ENCODE measurements at places on chromosomes 3 and 15.

GRCh38 chr15:62832231-62832630 lies 210.3 kb upstream of the TPM1 start:
- no peak for DNase-seq

DNA sequence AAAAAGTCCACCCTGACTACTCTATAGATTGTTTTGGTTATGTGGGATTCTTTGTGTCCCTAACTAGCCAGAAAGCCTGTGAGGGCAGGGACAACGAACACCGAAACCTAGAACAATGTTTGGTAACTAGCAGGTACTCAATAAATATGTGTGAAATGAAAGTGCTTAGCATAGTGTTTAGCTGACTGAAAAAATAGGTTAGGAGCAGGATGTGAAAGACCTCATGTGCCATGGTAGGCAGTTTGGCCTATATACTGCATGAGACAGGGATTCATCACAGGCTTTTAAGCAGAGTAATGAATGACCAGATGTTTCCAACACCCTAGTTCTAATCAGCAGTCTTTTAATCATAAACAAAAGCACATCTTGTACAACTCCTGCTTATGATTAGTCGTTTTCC lies 64.2 kb downstream of the MYO5A start:
- DNase-seq = no peak

DNA sequence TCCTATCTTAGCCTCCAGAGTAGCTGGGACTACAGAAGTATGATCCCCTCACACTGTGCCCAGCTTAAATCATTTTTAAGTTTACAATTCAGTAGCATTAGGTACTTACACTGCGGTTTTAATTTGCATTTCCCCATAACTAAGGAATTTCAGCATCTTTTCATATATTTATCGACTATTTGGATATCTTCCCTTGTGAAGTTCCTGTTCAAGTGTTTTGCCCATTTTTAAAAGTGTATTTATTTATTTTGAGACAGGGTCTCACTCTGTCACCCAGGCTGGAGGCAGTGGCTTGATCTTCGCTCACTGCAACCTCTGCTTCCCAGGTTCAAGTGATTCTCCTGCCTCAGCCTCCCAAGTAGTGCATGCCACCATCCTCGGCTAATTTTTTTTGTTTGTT lies 12.5 kb upstream of the MAP2K1 start:
- DNase-seq = no peak

- no peak for DNase-seq
Observed at GRCh38 chr3:41155834-41156233, 43.5 kb upstream of the CTNNB1 start.

DNA sequence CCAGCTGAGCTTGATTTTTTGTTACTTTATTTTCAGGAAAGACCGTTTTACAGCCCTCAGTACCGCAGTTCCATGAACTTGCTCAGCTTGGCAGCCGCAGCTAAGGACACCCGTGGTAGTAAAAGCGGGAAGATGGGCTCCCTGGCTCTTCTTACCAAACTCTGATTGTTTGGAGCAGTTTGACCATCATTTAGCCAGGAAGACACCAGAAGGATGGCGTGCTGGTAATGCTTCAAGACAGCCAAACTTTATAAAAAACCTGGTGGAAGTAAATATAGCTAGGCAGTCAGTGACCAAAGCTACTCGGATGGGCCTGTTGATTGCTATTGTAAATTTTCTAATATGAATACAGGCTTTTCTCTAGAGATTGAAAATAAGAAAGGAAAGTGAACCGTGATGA lies 28.9 kb downstream of the POLR2M start:
- DNase-seq = no peak

DNA sequence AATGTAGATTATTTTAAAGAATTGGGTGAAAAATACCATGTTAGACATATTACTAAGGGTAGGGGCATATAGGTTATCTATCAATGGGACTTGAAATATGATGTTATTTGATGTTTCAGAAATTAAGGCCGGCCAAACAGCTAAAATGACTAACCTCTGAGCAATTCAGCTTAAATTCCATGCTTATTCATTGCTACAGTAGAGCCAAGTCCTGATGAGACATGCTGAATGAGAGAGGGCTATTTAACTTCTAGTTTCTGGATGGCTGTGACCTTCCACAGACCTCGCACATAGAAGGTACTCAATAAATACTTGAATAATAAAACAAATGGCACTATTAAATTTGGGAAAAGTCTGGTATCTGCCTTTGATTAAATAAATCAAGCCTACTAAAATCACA lies 175.6 kb upstream of the WNT5A start:
- no peak for DNase-seq

DNA sequence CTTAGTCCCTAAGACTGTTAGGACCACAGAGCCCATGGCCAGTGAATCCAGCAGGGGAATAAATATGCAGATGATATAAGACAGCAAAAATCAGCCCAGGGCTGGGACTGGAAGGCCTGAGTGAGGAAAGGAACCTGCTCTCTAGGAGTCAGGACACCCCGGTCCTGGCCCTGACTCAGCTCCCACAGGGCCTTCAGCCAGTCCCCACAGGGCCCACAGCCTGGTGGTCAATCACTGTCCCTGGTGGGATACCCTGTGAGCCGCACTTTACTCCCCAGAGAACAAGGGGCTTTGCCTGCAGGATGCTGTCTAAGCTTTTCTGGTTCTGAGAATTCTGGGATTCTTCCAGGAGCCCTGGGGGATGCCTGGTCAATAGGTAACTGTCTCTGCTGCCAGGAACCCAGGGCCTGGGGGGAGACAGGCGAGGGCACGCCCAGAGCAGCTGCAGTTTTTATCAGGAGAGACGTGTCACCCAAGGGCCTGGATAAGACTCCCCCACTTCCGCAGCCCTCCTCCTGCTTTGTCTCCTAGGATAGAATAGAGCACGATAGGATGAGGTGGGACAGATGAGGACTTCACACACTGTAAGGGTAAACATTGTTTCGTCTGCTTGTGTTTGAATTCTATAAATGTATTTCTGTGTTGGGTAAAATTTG lies 49.5 kb upstream of the MCF2L2 start:
- no peak for DNase-seq

GRCh38 chr15:87293031-87293430 lies 963.5 kb downstream of the NTRK3 start:
- DNase-seq = no peak

- DNase-seq = no peak
Observed at GRCh38 chr3:58055314-58055713, 47.1 kb downstream of the FLNB start.

- DNase-seq = no peak
Observed at GRCh38 chr3:143252931-143253330, 133.4 kb downstream of the CHST2 start.

GRCh38 chr3:177529716-177530335 lies 332.5 kb upstream of the TBL1XR1 start:
- DNase-seq = no peak

DNA sequence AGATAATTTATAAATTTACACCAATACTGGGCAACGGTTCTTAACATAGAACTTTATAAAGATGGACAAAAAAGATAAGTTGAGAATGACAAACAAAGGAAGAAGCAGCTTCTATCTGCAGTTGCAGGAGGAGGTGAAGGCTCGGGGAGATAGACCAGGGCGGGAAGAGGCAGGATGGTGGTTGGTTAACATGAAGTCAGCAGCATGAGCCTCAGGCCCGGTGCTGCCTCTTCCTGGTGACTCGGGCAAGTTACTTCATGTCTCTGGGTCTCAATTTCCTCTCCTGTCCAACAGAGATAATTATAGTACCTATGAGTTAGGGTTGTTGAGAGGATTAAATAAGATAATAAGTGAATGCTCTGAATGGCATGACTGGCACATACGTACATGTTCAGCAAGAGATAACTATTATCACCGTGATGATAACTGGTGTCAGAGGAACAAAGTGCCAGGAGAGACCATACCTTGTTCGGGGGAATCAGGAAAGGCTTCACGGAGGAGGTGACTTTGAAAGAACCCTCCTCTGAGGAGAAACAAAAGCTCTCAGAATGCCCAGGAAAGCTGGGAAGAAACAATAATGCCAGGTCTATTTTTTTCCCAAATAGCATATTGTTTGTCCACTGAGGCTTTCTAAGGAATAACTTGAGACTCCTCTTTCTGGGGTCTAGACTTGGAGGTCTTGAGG lies 4.4 kb downstream of the PAK6 start:
- DNase-seq = no peak

- peak; percentile 48 for DNase-seq
Observed at GRCh38 chr3:11335056-11335608, 62.9 kb downstream of the ATG7 start.
